ENCODE measurements at places on chromosomes 5 and 9.
A peak's percentile ranks its signal among the peaks of the same experiment; 100 is the strongest.

- peak; percentile 19 for DNase-seq
These were observed 150.1 kb downstream of the KDM4C start for GRCh38 chr9:6907772-6908381.

- DNase-seq = peak; percentile 81
These were observed 47.4 kb upstream of the AFAP1L1 start for GRCh38 chr5:149224282-149224681.

GRCh38 chr9:13484186-13484585, 204.7 kb upstream of the MPDZ start:
- no peak for DNase-seq

DNA sequence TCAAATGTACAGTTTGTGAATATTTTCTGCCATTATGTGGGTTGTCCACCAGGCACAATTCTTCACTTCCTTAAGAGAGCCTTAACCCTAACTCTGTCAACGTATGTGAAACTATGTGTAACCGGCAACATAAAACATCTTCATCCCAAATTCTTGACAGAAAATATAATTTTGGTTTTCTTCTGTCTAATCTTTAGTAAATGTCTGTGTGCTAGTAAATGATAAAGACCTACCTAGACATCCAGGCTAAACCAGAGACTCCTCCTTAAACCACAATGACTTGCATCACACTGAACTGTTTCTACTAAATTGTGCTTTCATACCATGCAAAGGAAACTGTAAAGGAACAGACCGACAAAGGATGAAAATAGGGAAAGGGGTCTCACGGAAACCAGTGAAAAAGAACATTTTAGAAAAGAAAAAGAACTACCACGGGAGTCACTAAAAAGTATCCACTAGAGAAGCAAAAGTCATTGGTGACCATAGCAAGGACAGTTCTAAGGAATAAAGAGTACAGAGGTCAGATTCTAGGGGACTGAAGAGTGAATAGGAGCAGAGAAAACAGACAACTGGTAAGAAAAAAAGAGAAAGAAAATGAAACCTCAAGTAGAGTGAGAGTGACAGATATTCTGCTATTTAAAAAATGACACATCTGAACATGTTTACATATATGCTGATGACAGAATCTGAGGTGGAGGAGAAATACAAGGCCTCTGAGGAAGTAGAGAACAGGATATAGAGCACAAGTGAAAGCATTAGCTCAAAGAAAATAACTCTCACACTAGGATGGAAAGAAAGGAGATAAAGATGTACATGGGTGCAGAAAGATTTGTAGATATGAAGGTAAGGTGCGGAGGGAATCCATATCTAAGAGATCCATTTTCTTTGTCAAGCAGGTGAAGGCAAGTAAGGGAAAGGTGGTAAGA, 49.4 kb downstream of the FNIP1 start:
- DNase-seq = no peak

DNA sequence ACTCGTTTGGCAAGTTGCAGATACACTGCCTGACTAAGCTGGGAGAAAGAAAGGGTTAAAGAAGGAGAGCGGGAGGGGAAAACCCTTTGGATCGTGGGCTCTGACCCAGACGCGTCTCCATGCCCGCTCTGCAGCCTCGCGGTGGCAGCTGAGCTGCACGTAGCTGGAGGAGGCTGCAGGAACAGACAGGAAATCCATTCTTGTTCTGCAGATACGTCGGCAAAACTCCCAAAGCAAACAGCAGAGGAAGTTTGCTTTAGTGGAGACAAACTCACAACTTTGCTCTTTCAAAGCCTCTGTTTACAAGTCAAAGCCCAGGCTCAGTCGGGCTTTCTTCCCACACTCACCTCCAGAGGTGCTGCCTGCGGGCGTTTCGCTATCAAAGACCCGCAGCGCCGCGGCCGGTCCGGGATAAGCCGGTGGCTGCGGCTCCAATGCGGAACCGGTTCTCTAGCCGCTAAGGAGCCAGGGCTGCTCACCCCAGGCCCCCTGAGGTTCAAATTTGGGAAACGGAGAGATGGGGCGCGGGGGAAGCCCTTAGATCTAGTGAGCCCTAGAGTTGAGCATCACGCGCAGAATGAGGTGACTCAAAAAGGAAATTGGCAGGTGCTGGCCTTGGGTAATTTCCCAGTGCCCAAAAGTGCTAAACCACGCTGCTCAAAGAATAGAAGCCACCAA, 60.7 kb downstream of the MAT2B start:
- DNase-seq = no peak

GRCh38 chr5:180135967-180136629, 64.5 kb upstream of the RNF130 start:
- no peak for DNase-seq

DNA sequence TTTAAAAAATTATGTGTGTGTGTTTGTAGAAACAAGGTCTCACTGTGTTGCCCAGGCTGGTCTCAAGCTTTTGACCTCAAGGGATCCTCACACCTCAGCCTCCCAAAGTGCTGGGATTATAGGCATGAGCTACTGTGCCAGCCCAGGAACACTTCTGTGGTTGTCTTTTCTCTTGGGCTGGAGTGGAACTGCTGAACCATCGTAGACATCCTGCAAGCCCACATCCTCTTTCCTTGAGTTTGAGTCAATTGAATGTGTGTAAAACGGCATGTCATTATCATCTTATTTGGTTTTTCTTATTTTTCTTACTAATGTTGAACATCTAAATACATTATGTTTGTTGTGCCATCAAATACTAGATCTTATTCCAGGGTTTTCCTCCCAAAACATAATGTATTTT, 40.0 kb downstream of the EHMT1 start:
- DNase-seq = no peak

DNA sequence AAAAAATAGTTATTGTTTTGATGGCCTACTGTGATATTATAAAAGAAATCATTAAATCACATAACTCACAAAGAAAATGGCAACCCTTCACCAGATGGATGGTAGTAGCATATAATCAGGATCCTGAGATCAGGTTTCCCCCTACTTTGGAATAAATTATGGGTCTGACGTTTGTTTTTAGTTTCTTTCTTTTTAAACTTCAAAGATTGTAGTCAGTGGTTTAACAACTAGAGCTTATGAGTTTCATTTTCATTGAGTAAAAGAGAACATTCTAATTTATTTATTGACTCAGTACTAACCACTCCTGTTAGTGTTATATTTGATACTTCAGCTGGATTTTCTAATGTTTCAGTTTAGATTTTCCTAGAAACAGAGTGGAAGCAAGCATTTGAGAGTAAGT, 218.0 kb upstream of the PCSK5 start:
- DNase-seq = no peak

GRCh38 chr5:134600600-134600999, 32.0 kb downstream of the SAR1B start:
- no peak for DNase-seq

GRCh38 chr5:79847561-79847960, 143.5 kb downstream of the MTX3 start:
- DNase-seq = no peak

- DNase-seq = no peak
These were observed 75.1 kb downstream of the PTTG1 start for GRCh38 chr5:160496784-160497183.

DNA sequence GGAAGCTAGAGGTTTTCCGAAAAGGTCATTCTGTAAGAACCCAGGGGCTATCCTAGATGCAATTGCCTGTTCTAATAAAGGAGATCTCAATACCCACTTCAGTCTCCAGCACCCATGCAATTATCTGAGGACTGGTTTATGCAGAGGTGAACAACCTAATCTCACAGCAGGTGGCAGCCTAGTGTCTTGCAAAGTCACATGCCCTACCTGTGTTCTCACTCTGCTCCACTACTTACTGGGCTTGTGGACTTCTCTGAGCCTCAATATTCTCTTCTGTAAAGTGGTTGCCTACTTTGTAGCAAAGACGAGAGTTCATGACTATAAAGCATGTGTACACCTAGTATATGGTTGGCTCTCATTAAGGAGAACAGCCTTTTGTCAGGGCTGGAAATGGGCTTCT, 21.0 kb upstream of the ALDH1B1 start:
- DNase-seq = no peak

- DNase-seq = no peak
These were observed 63.2 kb upstream of the ELL2 start for GRCh38 chr5:96024683-96025475.

DNA sequence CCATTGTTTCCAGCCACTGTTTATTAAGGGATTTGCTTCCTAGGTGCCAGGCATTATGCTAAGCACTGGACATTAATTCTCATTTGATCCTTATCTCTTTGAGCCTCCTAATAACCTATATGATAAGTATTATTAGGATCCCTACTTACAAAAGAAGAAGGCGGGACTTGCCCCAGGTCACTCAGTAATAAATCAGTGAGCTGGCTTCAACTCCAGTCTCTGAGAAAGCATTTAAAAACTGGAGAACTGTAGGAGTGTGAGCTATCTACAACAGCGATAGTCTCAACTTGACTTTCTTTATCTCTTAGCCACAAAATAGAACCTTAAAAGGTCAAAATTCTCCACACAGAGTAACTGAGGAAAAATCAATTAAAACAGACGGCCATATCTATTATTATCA, 155.0 kb downstream of the GNAQ start:
- no peak for DNase-seq

- DNase-seq = no peak
These were observed 20.0 kb downstream of the F2R start for GRCh38 chr5:76735762-76736545.

DNA sequence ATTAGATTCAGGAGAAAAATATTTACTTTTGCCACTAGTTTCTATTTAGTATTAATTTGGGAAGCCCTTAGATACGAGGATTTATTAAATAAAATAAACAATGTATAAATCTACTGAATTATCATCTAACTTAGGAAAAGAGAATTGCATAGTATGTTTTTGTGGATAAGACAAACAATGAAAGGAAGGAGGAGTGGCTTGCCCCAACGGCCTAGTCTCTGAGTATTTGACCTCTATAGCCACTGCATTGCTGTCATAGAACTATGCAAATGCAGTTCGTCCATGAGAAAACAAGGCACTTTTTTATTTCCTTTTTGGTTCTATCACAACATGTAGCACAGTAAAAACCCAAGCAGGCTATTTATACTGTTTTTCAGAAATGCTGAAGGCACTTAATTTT, 321.2 kb upstream of the CCNH start:
- no peak for DNase-seq

- no peak for DNase-seq
These were observed 1146.7 kb downstream of the CDH9 start for GRCh38 chr5:25891691-25892090.

- DNase-seq = no peak
These were observed 284.3 kb downstream of the TAF11L14 start for GRCh38 chr5:17918373-17919104.

- no peak for DNase-seq
These were observed 439 bp upstream of the DDX46 start for GRCh38 chr5:134758176-134758503.

- DNase-seq = no peak
These were observed 47.8 kb upstream of the TRIM32 start for GRCh38 chr9:116639251-116639741.

- DNase-seq = no peak
These were observed 9.0 kb downstream of the ABL1 start for GRCh38 chr9:130844044-130844451.

DNA sequence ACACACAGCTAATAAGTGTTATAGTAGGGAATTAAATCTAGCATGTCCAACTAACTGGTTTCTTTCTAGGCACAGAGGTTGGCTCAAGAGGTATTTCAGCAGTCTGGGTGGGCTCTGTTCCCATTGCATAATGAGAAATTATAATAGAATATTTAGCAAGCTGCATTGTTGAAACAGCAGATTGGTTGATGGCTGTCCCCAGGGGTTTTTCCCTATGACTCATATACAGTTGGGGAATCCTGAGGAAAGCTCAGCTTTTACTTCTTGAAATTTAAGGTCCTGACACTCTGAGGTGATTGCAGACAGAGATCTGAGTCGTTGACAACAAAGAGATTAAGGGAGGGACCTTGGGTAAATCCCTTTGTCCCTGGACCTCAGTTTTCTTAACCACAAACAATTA, 38.3 kb upstream of the TNFSF8 start:
- DNase-seq = no peak

- DNase-seq = no peak
These were observed 23.1 kb upstream of the TDRD7 start for GRCh38 chr9:97388721-97389238.

- DNase-seq = no peak
These were observed 23.6 kb downstream of the CMBL start for GRCh38 chr5:10283927-10284635.

GRCh38 chr5:179382486-179382885, 37.2 kb upstream of the ADAMTS2 start:
- no peak for DNase-seq

- no peak for DNase-seq
These were observed 48.0 kb downstream of the ZNF366 start for GRCh38 chr5:72459089-72459661.

Data from cerebellar nuclear complex (tissue), 1 donor.